SJSA1 (cell line): ENCODE measurements at places on chromosomes 12 and 14.
A peak's percentile ranks its signal among the peaks of the same experiment; 100 is the strongest.

GRCh38 chr12:96400631-96401075, 414 bp upstream of the CDK17 start:
- peak; percentile 69 for DNase-seq

- DNase-seq, result no peak
Observed at GRCh38 chr14:69666112-69666511, 54.7 kb downstream of the SUSD6 start.

- DNase-seq, result no peak
Observed at GRCh38 chr12:69102856-69103255, 136.5 kb upstream of the CPSF6 start.

- no peak for DNase-seq
Observed at GRCh38 chr12:55671746-55672145, 35.1 kb downstream of the OR10P1 start.

GRCh38 chr14:101118746-101119591, 215.4 kb upstream of the RTL1 start:
- DNase-seq, result peak; percentile 18

DNA sequence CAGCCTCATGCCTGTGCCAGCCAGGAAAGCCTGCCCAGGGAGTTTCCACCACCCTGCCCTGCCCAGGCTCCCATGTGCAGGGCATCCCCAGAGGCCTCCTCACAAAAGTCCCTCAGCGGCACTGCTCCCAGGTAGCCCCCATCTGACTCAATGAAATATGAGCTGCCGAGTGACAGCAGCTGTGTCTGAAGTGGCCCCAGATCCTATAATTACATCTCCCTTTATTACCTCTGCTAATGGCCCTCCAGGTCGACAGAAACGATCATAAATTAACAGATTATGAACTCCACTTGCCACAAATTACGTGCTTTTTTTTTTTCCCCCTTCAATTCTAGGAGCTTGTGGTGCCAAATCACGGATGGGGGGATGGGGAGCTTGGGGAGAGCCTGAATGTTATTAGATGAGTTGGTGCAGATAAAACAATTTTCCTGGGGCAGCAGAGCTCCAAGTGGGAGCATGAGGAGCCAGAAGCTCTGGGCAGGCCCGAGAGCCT, 110.4 kb downstream of the ESRRB start:
- DNase-seq, result no peak

DNA sequence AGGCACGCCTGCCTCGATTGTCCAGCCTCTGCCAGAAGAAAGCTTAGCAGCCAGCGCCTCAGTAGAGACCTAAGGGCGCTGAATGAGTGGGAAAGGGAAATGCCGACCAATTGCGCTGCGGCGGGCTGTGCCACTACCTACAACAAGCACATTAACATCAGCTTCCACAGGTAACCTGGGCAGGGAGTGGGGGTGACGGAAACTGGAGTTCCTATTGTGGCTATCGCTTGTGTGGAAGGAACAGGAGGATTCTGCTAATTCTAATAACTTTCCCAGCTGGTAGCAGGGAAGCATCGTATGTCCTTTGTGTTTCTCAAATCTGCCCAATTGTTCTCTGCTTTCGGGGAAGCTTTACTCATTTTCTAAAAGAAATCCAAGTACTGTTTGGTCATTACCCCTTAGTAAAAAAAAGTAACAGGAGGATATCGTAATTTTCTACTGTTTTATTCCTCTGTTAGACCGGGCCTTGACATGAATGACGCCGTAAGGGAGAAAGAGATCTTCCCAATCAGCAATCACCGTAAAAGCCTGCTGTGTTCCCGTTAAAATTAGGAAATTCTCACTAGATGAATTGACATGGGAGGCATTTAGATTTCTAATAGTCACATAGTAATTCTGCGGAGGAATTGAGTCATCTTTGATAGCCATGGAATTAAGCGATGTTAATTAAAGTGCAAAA, 449 bp downstream of the THAP2 start:
- DNase-seq, result no peak

DNA sequence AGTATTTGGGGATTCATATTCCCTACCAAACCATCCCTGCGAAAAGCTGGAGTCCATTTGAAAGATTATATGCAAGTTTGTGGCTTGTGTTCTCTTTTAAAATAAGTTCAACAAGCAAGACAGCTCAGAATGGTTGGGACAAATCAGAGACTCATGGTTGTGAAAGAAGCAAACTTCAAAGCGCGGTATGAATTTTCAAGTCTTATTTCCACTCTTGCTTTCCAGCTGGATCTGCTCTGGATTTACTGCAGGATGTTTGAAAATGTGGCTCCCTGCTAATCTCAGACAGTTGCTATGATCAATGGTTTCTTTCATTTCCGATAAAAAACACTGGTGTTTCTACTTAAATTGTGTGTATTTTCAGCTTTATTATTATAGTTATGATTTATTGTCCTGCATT, 477.5 kb downstream of the RAD51B start:
- DNase-seq, result no peak

DNA sequence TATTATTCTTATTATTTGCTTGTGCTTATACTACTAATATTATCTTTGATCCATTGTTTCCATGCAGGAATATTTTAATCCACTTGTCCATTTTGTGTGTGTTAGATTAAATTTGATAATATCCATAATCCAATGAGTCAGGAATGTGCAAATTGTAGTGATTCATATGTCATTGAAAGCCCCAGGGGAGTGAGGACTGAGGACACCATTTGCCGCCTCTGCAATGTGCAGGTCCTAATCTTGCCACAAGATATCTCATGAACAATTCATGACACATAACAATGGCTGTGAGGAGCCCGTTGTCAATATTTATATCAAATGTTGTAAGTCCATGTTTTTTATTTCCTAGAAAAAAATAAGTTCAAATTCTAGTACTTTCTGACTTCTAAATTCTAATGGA, 250.5 kb downstream of the ZFP36L1 start:
- DNase-seq, result no peak
